Suppressor macrophage treated with lipopolysaccharide for 4 hours (primary cell): ENCODE measurements at places on chromosomes 11 and 22.

GRCh38 chr11:86874304-86875056 is 74.1 kb downstream of the PRSS23 start:
- no peak for DNase-seq

DNA sequence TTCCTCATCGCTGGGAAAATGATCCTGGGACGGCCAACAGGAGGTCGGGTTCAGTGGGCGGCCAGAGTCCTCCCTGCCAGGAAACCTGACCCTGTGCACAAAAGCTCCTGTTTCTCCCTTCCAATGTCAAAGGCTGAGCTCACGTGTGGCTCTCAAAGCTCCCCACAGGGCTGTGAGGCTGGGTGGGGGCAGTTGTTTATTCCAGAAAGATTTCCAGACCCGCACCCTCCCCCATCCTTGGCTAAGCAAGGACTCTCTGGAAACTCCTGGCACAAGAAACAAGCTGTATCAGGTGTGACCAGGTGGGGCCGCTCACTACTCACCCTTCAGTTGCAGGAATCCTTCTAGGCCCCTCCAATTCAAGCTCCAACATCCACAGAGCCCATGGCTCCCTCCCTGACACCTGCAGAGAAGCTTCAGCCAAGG is 131.9 kb downstream of the SHANK2 start:
- DNase-seq = no peak

GRCh38 chr22:36671404-36671803 is 32.1 kb downstream of the CACNG2 start:
- no peak for DNase-seq

- DNase-seq = no peak
Observed at GRCh38 chr11:77308838-77309237, 7.4 kb upstream of the GDPD4 start.

DNA sequence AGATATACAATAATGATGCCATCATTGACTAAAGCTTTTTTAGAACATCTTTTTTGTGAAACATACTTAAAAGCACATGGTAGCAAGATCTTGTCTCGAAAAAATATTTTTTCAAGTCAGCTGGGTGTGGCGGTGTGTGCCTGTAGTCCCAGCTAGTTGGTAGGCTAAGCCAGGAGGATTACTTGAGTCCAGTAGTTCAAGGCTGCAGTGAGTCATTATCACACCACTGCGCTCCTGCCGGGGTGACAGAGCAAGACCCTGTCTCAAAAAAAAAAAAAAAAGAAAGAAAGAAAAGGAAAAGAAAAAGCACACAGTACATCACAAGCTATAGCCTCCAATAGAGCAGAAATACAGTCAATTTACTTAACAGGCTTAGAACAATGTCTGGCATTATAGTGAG is 37.0 kb downstream of the ENTHD1 start:
- DNase-seq = no peak

- DNase-seq = no peak
Observed at GRCh38 chr22:38383417-38383816, 66.2 kb upstream of the CSNK1E start.

DNA sequence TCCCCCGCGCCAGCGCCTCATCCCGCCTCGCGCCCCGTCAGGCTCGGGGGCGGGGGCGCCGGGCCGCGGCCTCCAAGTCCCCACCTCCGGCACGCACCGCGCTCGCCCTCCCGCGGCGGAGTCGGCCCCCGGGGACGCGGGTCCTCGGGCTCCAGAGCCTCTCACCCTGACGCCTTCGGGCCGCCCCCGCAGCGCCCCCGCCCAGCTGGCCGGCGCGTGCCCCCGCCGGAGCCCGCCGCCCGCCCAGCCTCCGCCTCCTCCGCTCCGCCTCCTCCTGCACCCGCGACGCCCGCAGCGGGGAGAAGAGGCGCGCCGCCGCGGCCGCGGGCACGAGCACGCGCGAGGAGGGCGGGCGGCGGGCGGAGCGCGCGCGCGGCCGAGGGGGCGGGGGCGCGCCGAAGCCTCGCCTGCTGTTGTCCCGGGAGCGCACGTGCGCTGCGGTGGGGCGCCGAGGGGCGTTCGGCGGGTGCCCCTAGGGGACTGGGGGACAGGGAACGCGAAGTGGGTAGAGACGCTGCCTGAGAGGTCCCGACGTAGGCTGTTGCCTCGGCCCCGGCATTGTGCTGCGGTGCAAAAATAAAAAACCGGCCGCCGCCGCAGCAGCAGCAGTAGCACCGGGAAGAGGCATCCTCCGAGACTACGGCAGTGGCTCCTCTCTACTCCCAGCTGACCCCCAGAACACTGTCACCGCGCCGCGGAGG is 87.4 kb upstream of the ARHGAP32 start:
- peak; percentile 74 for DNase-seq

DNA sequence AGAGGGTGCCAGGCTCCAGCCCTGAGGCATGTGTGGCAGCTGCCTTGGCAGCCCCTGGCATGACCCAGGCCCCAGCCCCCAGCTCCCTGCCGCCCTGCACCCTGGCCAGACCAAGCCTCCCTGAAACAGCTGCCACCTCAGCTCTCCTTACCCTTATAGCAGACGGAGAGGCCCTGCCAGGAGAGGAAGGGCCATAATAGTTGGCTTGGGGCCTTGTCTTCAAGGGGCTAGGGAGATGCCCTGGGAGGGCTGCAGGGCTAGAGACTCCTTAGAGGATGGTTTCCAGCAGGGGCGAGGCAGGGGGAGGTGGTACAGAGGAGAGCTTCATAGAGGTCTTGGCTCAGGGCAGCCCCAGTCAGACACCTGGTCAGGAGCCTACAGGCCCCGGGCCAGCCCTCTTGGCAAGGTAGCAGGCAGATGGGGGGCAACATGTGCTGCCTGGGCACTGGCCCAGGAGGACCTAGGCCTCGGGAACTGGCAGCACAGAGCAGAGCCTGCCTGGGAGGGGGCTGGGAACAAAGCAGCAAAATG is 13.0 kb downstream of the SMTN start:
- no peak for DNase-seq

GRCh38 chr11:133842730-133843129 is 2.6 kb downstream of the SPATA19 start:
- no peak for DNase-seq
